ENCODE measurements at places on chromosomes 5 and 9.

GRCh38 chr9:82436475-82436874 lies 447.9 kb downstream of the SPATA31D1 start:
- DNase-seq, result no peak

DNA sequence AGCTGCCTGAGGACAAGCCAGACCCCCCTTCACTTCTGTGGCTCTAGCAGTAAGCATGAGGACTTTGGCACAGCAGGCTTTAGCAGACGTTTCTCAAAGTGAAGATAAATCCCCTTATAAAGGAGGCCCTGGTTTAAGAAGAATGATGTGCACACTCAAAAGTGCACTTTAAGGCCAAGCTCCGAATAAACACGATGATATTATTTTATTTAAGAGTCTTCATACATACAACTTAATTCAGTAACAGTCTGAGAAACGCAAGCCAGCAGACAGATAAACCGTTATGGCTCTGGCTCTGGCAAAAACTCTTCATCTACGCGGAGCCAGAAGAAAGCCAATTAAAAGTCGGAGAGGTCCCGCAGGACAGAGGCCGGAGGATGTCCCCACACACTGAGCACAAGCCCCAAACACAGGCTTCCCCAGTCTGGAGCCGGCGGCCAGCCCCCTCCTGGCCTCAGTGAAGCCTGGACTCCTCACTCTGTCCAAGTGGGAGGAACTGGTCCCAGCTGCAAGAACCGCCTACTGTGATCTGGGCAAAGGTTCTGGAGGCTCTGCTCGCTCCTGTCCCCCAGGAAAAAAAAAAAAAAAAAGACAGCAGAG lies 44.6 kb downstream of the ADAMTS2 start:
- DNase-seq, result no peak

DNA sequence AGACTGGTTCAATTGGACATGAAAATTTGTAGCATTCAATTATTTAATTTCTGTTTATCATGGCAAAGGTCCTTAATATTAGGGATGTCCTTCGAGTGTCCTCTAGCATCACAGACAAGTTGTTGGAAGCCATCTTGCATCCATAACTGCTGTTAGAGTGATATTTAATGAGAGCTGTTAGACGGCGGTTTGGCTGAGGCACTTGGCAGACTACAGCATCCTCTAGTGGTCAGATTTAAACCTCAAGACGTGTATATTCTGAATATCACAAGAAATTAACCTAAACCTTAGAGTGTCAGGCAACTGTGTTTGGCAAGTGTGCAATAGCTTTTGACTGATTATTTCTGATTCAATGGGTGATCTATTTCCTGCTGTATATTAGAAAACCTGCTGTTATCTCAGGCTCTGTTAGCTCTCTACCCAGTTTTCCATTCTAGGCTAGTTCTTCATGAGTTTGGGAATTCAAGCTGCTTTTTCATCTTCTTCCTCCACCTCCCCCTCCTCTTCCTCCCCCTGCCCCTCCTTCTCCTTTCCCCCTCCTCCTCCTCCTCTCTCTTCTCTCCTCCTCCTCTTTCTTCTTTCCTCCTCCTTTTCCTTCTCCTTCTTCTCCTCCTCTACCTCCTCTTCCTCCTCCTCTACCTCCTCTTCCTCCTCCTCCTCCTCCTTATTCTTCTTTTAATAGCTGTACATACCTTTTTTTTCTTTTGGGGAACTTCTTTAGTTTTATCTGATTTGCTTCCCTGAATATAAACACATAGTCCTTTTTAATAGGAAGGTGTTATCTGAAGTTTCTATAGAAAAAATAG lies 8.6 kb downstream of the SPINK1 start:
- DNase-seq, result no peak

DNA sequence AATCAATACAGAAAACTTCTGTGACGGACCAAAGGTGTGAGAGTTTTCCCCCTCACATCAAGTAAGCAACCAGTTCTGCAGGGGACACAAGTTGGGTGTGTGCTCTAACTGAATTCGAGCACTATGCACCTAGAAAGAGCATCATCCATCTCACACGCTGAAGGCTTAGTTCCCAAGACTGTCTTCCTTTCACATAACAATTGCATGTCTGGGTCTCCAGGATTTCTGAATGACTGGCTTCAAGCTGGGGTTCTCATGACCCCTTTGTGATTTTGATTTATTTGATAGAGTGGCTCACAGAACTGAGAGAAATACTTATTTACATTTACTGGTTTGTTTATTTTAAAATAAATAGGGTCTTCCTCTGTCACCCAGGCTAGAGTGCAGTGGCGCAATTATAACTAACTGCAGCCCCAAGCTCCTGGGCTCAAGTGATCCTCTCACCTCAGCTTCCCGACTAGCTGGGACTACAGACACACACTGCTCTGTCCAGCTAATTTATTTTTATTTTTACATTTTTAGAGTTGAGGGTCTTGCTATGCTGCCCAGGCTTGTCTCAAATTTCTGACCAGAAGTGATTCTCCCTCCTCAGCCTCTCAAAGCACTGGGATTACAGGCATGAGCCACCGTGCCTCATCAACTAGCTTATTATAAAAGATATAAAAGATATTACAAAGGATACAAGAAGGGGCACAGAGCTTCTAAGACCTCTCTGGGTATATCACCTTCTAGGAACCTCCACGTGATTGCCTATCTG lies 316.7 kb upstream of the CDH12 start:
- DNase-seq, result no peak

DNA sequence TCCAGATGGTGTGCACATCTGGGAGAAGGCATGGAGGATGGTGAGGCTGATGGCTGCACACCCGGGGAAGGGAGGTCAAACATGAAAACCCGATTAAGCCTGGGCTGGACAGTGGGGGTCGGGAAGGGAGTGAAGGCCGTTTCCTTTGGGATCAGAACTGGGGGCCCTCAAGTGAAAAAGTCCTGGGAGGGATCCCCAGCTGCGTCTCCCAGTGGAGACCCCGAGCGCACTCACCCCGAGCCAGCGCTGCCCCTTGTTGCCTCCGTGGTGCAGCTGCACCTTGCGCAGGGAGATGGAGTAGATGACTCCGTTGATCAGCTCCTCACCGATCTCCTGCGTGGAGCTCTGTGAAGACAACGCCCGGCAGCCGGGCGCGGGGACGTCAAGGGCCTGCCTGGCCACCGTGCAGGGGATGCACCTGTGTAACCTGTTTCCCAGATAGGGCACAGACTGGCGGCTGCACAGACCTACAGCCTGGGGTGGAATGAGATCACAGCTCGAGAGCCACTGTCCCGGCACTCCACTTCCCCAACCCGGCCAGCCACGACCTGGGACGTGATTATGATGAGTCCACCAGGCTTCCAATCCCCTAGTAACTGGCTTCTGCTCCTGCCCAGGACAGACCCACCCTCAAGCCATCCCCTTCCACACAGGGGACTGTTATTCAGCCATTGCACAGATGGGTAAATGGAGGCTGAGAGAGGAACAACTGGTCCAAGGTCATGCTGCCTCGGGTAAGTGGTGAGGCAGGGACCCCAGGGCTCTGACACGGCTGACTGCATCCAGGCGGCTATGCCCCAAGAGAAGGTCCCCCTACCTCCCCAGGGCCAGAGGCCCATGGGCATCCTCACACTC lies 9.0 kb downstream of the RALGDS start:
- DNase-seq, result no peak

DNA sequence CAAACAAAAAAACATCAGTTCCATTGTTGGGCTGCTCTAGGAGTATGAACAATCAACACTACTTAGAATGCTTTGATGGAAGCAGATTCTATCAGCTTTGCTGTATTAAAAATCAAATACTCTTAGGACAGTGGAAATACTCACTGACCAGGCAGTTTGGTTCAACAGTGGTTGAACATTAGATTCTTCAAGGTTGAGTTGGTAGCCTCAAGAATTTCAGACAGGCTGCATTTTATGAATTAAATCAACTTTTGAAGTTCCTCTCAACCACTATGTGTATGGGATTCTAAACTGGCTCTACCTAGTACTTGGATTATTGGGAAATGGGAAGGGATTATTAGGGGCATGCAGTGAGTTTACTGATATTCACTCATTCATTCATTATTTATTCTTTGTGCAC lies 35.0 kb downstream of the ACTBL2 start:
- DNase-seq, result no peak

DNA sequence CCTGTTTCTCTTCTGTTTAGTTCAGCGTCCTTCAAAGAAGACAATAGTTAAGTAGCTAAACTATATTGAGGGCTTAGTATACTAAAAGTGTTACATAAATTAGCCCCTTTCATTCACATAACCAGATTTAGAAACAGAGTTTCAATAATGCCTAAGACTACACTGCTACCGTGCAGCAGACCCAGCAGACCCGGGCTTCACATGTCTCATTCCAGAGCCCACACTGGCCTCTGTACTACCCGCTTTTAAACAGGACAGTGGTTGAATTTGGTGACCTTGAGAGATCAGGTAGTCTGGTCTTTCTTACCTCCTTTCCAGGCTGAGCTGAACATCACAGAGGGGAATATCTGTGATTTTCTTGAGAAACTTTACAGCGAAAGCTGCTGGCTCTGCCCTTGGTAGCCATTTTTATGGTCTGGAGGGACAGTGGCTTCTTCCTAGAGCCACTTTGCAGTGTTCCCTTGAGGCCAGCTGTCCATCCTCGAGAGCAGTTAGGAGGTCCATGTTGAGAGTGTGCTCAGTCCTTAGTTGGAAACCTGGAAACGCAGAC lies 56.5 kb downstream of the SLC22A5 start:
- no peak for DNase-seq

DNA sequence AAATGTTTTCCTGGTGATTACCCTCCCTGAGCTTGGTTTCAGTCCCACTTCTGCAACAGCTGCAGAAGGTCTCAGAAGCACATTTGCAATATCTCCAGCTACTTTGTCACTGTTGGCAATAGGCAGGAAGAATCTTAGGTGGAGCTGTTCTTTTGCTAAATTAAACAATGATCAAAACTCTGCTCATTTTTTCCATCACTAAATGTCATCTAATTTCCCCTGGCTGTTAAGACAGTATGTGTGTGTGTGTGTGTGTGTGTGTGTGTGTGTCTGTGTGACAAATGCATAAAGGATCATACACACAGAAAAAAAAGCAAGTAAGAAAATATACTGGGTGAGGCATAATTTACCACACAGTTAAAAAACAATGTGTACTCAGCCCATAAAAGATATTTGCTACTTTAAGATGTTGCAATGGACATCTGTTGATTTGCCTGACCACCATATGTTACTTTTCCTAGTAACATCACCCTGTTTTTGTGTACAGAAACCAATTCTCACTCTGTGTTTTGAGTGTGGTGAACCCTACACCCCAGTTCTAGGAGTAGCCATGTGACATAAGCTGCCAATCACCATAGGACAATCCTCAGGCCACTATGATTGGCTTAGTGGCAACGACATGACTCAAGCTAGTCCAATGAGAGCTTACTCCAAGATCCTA lies 572.6 kb upstream of the CLINT1 start:
- DNase-seq, result no peak

GRCh38 chr5:162107591-162107990 lies 40.0 kb downstream of the GABRG2 start:
- no peak for DNase-seq

DNA sequence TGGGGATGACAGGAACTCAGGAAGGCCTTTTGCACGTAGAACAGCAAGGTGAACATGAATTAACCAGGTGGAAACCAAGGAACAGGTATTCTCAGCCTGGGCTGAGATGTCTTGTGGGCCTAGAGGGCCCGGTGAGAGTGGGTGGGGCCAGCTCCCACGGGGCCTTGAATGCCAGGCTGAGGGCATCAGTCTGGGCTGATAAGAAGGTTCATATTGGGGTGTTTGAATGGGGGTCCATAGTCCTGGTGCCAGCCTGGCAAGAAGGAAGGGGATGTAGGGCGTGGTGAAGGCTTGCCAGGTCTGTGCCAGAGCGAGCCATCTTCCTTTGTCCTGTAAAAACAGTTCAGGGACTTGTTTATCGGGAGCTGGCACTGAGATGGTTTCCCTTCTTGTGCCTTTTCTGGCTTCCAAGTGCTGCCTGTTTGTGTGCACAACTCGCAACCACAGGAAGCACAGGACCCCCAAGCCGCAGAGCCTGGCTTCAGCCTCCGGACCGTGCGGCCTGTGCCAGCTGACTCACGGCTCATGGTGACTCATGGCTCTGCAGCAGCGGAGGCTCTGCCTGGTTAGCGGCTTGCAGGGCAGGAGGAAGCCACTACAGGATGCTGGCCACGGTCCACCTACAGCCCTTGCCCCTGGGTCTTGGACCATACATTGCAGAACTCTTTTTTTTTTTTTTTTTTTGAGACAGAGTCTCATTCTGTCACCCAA lies 2.4 kb downstream of the CARD19 start:
- peak; percentile 65 for DNase-seq

GRCh38 chr5:133026664-133027153 lies 360 bp upstream of the ZCCHC10 start:
- no peak for DNase-seq

- no peak for DNase-seq
Observed at GRCh38 chr5:33297760-33298216, 143.0 kb upstream of the TARS1 start.

DNA sequence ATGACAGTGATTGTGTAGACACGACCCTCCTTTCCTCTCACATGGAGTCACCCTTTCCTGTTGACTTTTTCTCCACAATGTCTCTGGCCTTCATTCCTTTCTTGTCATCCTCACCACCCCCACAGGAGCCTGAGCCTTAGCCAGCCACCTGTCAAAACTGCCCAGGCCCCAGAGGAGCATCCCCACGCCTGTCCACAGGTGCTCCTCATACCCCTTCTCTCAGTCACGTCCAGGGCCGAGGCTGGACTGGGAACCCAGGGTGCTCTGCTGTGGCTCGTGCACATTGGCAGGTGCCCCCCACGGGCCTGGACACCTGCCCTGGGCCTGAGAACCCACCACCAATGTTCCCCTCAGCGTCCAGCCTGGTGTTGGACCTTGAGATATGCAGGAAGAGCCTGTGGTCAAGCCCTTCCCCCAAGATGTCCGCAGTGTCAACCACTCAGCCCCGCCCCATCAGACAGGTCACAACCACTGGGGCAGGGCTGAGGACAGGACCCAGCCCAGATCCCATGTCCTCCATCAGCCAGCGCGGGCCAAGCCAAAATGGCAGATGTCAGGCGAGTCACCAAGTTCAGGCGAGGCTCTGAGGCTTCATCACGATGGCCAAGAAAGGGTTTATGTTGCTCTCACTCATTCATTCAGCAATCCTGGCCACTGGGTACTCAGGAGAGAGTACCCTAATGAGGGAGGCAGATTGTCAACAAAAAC lies 65.8 kb upstream of the STXBP1 start:
- no peak for DNase-seq

DNA sequence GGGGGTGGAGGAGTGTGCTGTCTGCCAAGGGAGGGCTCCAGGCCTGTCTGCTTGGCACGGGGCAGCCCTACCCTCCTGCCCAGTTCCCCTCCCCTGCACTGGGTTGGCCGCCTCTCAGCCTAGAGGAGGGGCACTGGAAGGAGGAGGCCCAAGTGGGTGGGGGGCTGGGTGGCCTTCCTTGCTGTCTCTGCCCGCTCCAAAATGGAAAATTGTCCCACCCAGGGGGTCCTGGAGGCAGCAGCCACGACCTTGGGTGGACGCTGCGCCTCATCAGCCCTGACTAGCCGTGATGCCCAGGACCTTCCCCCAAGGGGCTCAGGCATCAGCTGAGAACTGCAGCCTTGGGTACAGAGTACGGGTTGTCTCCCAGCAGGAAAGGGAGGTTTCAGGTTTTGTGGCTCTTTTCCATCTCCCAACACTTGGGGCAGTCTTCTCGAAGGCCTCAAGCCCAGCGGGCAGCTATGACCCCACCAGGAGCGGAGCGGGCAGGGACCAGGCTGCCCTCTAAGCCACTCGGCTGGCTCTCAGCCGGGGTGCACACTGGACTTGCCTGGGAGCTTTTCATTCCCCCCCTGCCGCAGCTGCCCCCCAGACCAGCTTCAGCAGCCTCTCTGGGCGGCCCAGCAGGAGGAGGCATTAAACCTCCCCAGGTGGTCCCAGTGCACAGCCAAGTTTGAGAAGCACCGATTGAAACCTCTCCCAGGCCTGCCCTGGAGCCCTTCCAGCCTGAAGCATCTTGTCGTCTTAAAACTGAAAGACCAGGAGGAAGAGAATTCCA lies 20.6 kb downstream of the NTNG2 start:
- no peak for DNase-seq

Measured in stimulated activated CD4-positive, alpha-beta T cell treated with anti-CD3 and anti-CD28 coated beads, TNF-alpha, amount 100 ng/mL, for 24 hours (primary cell).